Adipose tissue (tissue), 3 donors: ENCODE measurements at places on chromosomes 11 and 22. TPM values are rescaled to one million over a fixed set of nuclear protein-coding genes. Genes with fewer than 3 reads are reported as not detected.

The RAG1 gene
- 0.21 TPM for polyA plus RNA-seq

The GSTP1 gene
- 324 TPM for polyA plus RNA-seq

The NEU3 gene
- 3.1 TPM for polyA plus RNA-seq

The CARD18 gene
- polyA plus RNA-seq, result not detected

The GLB1L3 gene
- not detected for polyA plus RNA-seq

The MYOD1 gene
- polyA plus RNA-seq, result not detected

The CHRNA10 gene
- 0.11 TPM for polyA plus RNA-seq

The STX3 gene
- 11.7 TPM for polyA plus RNA-seq

The INPP5J gene
- 10.6 TPM for polyA plus RNA-seq

The GAL gene
- polyA plus RNA-seq, result 1.7 TPM

The C11orf21 gene
- 1.8 TPM for polyA plus RNA-seq

The KLHL35 gene
- 2.3 TPM for polyA plus RNA-seq

The C1QTNF4 gene
- polyA plus RNA-seq, result 0.74 TPM

The SLC7A4 gene
- polyA plus RNA-seq, result 0.25 TPM

The PATE4 gene
- polyA plus RNA-seq, result not detected

The OR5A1 gene
- polyA plus RNA-seq, result not detected
